GM12891 (cell line): ENCODE measurements at places on chromosomes 6 and 20.

- DNase-seq = no peak
Observed at GRCh38 chr6:159083146-159083545, 38.4 kb upstream of the TAGAP start.

DNA sequence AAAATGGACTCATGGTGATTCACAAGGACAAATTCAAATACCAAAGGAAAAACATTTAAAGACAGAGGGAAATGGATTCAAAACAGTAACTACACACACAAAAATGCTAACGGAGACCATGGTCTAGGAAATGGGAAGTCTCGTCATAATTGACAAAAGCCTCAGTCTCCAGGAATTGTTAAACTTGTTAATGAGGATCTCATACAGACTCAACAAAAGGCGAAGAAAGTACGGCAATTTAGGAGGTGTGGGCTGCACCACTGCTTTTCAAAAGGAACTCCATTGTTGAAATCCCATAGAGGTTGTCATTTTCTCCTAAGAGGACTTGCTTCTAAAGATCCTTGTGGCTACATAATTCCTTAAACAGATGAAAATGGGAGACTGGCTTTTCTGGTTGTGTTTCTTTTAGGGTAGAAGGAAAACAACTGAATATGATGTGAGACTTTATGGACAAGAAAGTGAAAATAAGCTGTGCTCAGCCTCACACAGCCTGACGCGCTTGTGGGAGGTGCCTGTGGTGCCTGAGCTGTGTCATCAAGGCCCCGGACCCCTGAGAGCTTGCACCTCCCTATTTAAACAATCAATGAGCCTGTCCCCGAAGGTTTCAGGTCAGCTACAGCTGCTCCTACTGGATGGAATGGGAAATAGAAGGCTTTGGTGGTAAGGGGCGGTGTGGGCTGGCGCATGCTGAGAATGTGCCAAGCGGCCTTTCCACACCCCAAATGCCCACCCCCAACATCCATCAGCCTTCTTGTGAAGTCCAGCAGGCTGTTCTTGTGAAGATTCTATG lies 2.5 kb upstream of the CLDN20 start:
- DNase-seq = no peak

DNA sequence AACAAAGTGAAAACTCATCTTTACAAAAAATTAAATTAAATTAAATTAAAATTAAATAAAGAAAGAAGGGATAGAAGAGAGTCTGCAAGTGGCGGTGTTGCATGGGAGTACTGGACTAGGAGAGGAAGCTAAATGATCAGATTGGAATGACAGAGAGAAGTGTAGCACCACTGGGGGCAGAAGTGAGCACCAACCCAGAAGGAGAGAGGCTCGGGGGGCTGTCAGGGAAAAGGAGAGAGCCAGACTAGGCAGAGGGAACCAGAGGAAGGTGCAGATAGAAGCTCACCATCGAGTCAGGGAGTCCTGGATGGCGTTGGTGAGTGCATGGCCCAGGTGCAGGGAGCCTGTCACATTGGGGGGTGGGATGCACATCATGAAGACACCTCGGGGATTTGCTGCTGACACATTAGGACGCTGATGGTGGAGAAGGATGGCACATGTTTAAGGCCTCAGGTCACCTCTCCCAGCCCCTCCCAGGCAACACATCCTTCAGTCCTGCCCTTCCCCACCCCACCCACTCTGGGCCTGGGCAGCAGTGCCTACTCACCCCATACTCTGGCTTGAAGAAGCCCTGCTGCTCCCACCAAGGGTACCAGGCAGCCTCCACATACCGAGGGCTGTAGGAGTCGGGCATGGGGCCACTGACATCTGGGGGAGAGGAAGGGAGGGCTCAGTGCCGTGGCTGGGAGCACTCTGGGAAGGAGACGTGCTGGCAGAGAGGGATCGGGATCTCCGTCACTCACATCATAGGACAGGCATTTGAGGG lies 4.0 kb downstream of the VARS1 start:
- no peak for DNase-seq

- no peak for DNase-seq
Observed at GRCh38 chr20:16107172-16107870, 465.9 kb downstream of the KIF16B start.

DNA sequence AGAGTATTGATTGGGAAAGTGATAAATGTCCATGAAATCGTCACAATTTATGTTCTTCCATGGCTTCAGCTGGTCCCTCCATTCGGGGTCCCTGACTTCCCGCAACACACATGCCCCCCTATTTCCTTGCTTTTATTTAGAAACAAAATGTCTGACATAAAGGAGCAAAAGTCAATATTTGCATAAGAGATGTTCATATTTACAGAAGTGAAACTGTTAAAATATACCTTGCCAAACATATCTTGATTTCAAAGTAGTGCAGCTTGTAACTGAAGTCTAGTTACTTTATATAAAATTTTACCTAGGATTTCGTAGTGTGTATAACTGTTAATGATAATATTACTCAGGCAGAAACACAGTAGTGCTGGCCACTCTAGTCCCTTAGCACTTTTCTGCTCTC lies 548.9 kb upstream of the ADGRB3 start:
- DNase-seq = no peak

DNA sequence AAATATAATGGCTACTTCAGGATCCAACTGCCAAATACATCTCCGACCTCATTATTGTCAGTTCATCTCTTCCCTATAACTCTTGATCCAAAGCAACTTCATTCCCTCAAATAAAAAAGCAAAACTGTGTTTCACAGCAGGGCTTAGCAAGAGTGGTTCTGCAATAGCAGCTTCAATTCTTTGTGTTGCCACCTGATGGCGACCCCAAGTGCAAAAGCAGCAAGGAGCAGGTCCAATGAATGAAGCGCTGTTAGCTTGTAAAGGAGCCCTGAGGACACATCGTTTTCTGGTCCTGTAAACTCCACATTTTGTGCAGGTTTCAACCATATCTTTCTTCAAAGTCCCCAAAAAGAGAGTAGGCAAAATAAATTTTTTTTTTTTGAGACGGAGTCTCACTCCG lies 19.6 kb downstream of the RTN4IP1 start:
- no peak for DNase-seq

GRCh38 chr6:26272171-26272637 lies 92.8 kb upstream of the BTN3A2 start:
- no peak for DNase-seq

GRCh38 chr6:52407467-52407866 lies 12.7 kb upstream of the EFHC1 start:
- DNase-seq = no peak

- no peak for DNase-seq
Observed at GRCh38 chr20:8535403-8536261, 403.6 kb downstream of the PLCB1 start.

- DNase-seq = no peak
Observed at GRCh38 chr20:3733119-3733995, 872 bp downstream of the HSPA12B start.

DNA sequence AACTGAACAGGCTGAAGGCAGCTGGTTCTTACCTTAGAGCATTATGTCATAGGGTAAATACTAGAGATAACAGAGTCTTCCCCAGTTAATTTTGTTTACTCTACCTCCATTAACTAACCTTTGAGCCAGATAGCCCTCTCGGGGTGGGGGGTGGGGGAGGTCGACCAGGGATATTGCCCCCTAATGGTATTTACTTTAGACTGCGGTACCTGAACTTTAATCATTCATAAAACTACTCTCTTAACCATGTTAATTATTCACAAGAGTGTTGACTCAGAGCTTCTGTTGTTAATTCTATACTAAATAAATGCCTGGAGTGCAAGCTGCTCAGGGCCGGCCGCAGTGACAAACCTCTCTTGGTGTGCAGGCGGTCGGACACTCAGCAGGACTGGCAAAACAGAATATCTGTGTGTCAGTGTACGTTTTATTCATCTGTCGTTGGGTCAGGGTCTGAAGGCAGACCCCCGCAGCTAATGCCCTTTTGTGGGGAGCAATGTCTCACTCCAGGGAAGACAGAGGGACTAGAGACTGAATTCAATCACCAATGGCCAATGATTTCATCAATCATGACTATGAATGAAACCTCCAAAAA lies 152.4 kb upstream of the COL21A1 start:
- DNase-seq = no peak

GRCh38 chr20:16587066-16587465 lies 13.8 kb upstream of the KIF16B start:
- no peak for DNase-seq

GRCh38 chr6:88220493-88220892 lies 54.3 kb upstream of the CNR1 start:
- no peak for DNase-seq

DNA sequence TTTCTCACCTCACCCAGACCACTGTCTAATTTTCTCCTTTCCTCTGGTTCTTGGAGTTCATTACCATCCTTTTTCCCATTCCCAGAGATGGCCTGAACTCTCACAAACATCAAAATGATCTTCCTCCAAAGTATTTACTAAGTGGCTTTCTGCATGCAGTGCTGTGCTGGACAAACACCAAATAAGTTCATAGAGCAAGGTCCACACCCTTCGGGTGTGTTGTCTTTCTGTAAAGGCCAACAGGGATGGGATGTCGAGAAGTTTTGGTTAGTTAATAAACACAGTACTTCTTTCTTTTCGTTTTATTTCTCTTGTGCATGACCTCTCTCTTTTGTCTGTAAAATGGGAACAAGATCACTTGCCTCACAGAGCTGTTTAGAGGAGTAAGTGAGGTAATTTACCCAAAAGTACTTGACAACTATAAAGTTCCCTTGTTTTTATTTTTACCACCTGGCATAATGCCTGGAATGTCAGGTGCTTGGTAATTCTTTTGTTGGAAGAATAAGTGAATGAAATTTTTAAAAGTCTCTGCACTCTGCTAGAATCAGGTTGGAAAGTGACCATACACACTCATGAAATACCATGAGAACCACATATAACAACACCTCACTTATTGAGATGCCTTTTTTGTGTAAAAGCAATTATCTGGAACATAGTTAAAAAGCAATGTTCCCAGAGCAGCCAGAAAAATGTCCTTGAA lies 22.8 kb upstream of the CCN6 start:
- no peak for DNase-seq

- DNase-seq = no peak
Observed at GRCh38 chr6:108987156-108987555, 107.5 kb downstream of the SESN1 start.
